NCI-H524 (cell line): ENCODE measurements at places on chromosomes 6 and 20.

DNA sequence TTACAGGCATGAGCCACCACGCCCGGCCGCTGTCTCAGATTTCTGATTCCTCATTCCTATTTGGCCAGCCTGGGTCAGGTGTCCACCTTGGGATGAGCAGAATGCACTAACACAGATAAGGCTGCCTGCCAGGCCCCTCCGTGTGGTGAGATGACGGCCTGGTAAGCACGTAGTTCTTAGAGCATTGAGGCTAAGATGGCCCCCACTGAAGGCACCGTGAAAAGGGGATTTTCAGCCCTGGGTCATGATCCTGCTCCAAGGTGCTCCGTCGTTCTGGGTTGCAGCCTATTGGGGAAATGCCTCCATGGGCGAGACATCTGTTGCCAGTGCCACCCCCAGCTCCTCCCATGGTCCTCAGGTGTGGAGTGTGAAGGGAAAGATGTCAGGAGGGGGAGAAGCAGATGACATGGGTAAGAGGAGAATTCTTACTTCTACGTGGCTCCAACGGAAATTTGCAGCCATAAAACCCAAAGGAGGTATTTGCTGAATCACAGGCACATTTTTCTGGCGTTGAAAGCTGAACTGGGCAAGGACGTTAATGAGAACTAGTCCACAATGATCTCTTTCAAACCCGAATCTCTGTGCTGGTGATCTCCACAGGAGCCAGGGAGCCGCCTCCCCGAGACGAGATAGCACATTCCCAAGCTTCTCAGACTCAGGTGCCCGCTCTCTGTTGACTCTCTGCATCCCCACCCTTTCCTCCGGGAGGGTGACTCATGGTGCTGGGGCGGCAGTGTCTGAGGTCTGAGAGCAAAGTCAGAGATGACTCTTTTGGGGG lies 34.0 kb upstream of the BMP6 start:
- DNase-seq = no peak

DNA sequence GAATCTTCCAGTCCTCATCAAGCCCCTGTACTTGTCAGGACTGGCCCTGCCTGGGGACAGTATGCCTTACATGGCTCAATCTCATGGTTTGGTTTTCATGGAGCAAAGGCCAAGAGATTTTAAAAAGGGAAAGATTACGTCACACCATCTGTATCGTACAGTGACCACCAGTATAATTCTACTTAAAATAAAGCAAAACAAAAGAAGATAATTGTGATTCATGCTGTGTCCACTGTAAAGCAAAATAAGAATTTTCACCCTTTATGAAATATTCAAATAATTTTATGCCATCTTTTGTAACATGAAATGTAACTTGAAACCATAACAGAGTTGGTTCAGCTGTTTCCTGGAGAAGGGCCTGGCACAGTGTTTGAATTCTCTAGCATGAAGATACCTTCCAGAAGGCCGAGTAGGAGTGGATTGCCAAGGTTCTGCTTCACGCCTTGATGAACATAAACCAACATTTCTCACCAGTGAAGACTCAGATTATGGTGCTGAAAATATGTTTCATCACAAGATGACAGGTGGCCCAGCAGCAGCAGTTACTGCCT lies 486.5 kb downstream of the RFPL4B start:
- DNase-seq = no peak

DNA sequence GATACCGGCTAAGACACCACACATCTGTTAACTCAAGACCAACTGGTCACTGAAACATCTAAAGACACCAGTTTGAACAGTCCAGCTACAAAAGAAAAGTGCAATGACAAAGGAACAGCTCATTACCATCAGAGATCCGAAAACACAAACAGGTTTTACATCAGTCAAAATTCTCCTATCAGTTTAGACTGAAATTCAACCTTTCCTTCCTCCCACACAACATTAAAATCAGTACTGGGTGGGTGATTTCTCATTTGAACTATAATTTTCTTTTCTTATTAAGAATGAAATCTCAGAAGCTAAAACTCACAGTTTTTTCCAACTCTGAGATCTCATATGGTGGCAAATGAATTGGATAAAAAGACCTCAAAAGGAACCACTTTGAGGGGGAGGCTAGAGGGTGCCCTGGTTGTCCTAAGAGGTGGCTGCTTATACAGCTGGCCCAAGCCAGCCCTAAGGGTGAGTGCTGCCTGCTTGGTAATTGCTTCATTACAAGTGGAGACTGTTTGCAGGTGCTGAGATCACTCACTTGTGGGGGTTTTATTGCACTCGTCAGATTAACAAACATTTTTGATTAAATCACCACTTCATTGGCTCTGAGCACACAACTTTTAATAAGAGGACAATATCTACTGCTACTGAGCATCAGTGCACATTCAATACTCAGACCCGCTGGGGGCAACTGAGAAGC lies 4.3 kb downstream of the CCDC167 start:
- peak; percentile 52 for DNase-seq

GRCh38 chr6:162014069-162014811 lies 713.3 kb downstream of the PRKN start:
- no peak for DNase-seq

GRCh38 chr6:157645201-157645795 lies 177.7 kb upstream of the SNX9 start:
- DNase-seq = no peak

DNA sequence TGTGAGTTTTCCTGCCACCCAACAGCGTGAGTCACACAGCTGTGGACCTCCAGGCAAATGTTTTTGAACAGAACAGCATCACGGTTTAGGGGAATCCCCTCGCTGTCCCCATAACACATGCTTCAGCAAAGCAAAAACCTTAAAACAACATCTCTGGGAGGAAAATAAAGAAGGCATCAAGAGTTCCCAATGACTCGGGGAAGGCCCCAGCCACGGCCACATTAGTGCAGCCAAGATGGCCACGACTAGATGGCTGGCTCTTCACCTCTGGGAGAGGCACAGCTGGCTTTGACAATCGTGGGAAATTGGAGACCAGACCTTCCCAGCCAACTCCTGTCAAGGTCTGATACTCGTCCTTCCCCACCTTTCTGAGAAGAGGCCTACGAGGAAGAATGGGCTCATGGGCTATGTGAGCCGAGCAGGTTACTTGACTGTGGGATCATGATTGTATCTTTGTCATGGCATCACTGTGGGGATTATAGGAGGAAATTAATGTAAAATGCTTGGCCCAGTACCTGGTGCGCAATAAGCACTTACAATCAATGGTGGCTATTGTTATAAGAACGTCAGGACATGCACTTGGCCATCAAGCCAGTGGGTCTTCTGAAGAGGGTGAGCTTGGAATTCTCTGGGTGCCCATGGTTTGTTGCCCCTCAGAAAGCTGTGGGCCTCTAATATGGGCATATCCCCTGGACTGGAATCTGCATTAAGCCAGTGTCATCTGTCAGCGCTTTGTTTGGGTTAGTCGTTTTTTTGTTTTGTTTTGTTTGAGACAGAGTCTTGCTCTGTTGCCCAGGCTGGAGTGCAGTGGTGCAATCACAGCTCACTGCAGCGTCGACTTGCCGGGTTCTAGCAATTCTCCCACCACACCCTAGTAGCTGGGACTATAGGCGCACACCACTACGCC lies 43.6 kb downstream of the FGD2 start:
- DNase-seq = no peak

DNA sequence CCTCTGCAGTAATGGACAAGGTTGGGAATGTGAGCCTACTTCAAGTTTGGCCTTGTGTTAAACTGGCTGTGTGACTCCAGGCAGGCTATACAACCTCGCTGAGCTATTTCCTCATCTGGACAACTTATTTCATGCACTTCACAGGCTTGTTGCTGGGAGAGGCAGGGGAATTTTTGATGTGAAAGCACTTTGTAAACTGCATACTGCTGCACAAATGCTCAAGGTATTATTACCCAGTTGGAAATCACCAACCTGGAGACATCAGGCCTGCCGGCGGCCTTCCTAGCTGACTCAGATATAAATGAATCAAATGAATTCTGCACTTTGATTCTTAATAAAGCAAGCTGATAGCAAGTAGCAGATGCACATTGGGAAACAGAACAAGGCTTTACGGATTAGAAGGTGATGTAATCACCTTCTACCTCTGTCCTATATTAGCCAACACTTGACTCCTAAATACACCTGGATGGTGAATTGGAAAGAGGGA lies 10.1 kb downstream of the JARID2 start:
- DNase-seq = no peak

DNA sequence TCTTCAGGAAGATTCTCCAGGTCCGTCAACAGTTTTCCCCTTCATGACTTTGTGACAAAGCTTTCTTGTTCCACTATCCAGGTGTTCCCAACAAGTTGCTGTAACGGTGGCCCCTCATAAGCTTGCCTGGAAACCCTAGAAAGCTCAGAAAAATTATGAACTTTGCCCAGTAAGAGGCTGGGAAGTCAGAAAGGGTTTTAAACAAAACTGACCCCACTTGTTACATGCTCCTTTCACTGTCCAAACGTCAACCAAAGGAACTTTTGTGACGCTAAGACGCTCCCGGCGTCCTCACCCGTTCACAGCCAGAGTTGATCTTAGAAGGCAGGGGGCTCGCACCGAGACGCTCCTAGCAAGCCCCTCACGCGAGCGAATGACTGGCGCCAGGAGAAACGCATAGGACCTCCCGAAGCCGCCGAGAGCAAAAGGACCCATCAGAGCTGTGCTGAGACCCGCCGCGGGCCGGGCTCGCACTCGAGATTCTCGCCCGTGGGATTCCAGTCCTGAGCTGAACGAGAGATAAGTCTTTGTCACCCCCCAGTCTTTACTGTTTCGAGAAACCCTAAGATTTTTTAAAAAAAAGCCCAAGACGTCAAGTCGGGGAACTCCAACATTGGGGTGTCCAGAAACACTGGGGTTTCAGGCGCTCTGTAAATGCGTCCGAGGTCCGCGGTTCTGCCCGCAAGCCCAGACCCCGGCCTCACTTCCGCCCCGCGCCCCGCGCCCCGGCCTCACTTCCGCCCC lies 544 bp upstream of the ACAT2 start:
- peak; percentile 49 for DNase-seq

DNA sequence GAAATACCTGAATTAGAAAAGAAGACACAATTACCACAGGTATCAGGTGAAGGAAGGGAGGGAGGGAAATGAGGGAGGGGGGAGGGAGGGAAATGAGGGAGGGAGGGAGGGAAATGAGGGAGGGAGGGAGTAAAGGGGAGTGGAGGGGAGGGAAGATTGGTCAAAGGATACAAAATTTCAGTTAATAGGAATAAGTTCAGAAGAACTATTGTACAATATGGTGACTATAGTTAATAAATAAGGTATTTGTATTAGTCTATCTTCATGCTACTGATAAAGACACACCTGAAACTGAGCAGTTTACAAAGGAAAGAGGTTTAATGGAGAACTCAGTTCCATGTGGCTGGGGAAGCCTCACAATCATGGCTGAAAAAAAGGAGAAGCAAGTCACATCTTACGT lies 185.7 kb downstream of the EYA2 start:
- DNase-seq = no peak

- no peak for DNase-seq
These were observed 388.7 kb downstream of the UTRN start for GRCh38 chr6:144673807-144674206.

- peak; percentile 65 for DNase-seq
These were observed 102.6 kb downstream of the PERP start for GRCh38 chr6:138004430-138005287.

DNA sequence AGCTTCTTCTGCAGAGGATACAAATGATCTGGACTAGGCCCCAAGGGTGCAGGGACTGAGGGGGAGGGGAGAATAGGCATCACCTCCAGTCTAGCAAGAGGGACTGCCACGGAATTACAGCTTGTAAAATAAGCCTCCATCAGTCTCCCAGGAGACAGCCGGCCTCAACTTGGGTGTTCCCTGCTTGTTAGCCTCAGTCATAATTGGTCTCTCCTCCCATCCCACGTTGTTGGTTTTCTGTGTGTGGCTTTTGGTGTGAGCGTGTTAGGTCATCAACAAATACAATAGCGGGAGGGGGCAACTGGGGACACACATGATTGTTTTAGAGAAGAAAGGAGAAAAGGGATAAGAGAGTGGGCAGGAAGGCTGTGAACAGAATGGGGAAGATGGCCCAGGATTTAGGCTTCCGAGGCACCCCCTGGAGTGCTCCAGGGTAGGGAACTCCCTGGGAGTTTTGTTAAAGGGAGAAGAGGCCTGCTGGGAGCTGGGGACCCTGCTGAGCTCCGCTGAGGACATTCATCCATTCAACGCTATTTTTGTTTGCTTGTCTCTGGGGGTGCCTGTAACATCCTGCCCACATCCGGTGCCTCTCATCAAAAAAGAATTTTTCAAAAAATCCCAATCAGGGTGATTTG lies 9.2 kb downstream of the FOXA2 start:
- no peak for DNase-seq

DNA sequence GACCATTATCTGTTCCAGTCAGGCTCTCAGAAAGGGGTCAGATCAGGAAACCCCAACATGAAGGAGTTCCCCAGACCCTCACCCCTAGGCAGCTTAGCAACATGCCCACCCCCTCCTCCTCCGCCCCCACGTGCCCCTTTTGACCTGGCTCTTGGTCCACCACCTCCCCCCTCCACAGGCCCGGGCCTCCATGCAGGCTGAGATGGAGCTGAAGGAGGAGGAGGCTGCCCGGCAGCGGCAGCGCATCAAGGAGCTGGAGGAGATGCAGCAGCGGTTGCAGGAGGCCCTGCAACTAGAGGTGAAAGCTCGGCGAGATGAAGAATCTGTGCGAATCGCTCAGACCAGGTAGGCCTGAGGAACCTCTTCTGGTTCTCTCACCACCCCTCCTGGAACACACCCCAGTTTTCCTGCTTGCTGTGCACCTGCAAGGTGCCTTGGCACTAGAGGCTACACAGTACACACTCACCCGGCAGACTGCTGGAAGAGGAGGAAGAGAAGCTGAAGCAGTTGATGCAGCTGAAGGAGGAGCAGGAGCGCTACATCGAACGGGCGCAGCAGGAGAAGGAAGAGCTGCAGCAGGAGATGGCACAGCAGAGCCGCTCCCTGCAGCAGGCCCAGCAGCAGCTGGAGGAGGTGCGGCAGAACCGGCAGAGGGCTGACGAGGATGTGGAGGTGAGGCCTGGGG lies 21.9 kb downstream of the DEF6 start:
- no peak for DNase-seq

DNA sequence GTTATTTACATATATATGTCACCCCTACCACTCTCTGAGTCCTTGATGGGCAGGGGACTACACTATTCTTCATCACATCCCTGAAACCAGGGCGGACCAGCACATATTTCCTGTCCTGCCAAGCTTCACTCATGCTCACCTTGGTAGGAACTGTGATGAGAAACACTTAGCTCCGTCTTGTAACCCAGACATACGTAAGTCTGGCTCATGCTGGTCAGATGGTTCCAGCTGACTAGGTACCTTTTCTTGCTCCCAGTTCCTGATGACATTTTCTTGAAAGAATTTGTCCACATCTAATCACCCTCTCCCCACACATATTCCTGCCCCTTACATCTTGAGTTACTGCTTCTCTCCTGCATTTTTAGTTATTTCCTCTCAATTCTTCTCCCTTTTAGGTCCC lies 122.2 kb upstream of the MYLIP start:
- no peak for DNase-seq

GRCh38 chr20:5463007-5463686 lies 146.4 kb upstream of the PROKR2 start:
- DNase-seq = no peak
